ENCODE measurements at places on chromosomes 5 and 9. TPM values are rescaled to one million over a fixed set of nuclear protein-coding genes. Genes with fewer than 3 reads are reported as not detected.

DNA sequence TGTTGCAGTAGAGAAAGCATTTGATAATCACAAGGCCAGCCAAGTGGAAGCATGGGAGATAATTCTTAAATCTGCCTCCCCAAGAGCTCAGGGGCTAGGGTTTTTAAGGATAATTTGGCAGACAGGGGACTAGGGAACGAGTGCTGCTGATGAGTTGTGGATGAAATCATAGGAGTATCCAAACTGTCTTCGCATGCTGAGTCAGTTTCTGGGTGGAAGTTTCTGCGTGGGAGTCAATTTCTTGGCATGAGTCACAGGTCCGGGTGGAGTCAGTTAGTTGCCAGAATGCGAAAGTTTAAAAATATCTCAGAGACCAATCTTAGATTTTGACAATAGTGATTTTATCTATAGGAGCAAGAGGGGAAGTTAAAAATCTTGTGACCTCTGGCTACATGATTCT lies 112.6 kb downstream of the TMC1 start:
- no peak for ATAC-seq

DNA sequence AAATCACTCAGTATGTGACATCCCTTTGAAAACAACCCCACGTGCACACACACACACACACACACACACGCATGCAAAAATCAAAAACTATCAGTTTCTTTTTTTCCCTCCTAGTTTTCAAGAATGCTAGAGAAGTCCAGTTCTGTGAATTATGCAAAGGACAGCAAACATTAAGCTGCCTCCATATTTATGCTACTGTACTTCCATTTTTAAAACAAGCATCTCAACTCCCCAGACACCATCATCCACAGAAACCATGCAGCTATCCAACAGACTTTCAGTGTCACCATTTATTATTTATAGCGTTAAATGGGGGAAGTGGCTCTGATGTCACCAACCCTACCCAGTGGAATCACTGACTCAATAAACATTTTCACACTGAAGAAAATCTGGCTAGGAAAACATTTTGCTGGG lies 1.6 kb downstream of the FBXW11 start:
- ATAC-seq: no peak

- no peak for ATAC-seq
Measured at GRCh38 chr5:176719113-176719739, 71.9 kb downstream of the TSPAN17 start.

DNA sequence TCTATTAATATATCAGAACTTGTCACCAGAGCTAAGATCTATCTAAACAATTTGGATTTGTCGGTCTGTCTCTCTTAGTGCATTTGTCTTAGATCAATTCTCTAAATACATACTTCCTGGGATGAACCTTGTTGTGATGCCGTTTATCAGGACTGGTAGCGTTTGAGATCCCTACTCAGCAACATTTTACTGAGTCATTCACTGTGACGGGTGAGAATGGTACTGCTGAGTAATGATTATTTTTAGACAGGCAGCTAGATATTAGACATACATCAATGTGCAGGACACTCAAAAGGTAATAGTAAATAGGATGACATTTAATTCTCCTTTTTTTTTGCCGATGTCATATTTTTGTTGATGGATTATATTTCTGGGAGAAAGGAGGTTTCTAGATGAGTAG lies 209.0 kb downstream of the CSNK1G3 start:
- ATAC-seq: peak; percentile 39

GRCh38 chr5:72145348-72145747 lies 38.1 kb downstream of the MAP1B start:
- ATAC-seq: no peak

The GPRIN1 gene
- 1.1 TPM for total RNA-seq

The SNX30 gene
- 22.9 TPM for total RNA-seq

The AQP7 gene
- total RNA-seq: 0.46 TPM

The RICTOR gene
- total RNA-seq: 12.9 TPM

Data from motor neuron (in vitro differentiated cells).